ENCODE measurements at places on chromosomes 12 and 14.

DNA sequence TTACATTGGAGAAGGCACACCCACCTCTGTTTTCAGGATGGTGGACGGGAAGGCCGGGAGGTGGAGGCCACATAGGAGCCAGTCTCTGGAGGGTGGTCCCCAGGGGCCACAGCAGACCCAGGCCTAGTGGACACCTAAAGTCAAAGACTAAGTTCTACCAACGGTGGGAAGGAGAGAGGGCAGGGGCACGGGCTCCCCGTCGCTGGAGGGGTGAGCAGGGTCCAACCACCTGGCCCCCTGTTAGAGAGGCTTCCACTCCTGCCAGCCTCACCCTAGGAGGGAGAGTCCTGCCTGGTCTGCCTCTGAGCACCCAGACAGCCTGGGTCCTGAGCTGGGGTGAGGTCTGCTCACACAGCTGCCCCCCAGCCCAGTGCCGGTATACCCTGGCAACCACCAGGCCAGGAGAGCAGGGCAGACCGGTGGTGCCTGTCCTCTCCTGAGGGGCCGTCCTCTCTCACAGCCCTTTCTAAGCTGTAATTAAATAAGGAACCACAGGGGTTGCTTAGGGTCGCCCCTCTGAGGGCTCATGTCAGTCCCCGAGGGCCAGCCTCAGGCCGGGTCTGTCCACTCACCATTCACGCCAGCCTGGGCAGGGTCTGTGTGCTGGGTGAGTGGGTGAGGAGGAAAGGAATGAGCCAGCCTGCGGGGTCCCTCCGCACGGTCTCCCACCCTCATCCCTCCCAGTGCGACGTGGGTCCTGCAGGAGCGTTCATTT is 2.3 kb downstream of the INF2 start:
- no peak for DNase-seq

DNA sequence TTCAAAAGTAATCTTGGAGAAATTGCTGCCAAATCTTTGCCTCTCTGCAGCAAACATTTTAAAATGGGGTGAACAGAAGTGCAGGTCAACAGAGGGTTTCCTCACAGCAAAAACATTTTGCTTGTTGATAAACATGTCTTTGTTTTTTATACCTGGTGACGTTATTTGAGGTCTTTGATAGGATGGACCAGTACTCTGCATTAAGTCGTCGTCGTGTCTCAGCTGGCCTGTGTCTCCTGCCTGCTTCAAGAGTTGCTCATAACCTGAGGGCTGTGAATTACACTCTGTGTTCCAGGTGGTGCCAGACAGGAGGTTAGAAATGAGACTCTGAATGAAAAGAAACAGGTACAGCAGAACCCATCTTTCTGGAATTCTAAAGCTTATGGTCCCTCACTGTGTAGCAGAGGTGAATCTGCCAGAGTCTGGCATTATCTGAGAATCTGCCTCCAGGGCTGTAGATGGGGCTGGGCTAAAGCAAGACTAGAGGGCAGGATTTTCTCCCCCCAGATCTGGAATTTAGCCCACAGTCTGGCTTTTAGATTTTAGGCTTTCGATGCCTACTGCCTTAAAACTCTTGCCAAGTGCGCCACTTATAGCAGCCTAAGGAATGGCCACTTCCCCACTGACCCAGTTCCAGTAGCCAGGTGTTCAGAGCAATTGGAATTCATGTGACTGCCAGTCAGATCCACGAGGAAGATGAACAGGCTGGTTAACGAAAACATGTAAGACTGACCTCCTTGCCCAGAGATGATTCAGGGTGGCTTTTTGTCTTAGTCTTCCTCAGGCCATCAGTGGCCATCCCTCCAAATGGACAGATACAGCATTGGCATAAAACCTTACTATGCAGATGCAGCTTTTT is 161.2 kb downstream of the PRKCH start:
- no peak for DNase-seq

DNA sequence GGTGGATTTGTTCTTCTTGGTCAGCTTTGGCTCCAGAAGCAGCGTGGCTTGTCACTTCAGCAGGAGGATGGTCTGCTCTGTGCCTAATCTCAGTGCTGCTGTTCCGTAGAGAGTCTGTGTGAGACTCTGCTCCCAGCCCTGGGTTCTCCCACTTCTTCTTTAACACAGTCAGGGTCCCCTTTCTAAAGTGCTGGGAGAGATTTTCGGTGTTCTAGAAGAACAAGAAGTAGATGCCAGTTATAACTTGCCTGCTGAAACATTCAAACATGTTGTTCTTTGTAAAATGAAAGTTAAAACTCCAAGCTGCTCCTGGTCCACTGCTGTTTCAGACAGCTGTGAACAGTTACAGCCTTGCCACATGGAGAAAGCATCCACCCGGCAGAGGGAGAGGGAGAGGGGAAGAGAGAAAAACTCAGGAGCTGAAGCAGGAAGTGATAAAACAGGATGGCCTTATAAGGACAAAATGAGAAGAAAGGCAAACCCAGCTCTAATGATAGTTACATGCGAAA is 55.2 kb upstream of the CERS5 start:
- DNase-seq, result peak; percentile 91

GRCh38 chr14:72565149-72565559 is 328.7 kb downstream of the DPF3 start:
- no peak for DNase-seq

DNA sequence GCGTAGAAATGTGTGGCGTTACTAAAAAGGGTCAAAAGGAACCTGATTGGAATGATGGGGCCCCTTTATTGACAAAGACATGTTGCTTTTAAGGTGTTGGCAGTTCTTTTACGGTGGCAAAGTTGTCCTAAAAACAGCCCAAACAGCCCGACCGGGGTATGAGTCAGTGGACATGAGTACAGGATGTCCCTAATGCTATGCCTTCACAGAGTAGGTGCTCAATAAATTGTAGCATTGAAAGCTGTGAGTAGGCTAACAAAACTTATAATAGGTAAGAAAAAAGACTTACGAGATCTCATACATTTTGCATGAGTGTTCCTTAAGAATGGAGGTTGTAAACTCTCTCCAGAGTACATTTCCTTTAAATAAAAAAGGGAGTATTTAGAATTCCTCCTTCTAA is 2.6 kb downstream of the ELK3 start:
- peak; percentile 57 for DNase-seq

GRCh38 chr14:34604995-34605394 is 25.0 kb downstream of the SNX6 start:
- DNase-seq, result peak; percentile 43

GRCh38 chr14:67373347-67373746 is 13.2 kb downstream of the EIF2S1 start:
- DNase-seq, result no peak

DNA sequence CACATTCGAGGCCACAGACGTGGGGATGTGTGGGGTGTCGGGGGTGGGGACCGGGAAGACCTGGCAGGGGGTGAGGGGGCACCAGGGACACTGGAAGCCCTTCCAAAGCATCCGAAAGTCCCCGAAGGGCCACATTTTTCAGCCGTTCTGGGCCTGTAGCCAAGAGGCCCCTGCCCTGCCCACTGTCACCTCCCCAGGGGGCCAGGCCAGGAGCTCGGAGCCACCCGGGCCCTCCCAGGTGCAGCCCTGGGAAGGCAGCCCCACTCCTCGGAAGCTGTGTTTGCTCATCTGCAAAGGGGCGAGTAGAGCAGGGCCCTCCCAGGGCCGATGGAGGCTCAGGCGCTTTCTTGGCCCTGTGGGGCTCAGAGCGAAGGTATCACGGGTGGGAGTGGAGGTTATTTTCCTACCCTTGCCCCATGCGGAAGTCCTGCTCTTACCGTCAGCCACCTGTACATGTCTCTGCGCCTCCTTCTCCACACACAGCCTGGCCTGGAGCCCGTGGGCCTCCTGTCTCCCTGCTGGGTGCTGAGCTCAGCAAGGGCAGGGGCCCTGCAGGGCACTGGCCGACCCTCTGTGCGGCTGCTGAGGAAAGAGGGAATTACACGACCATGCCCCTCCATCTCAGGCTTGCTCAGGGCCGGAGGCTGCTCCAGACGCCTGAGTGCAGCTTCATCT is 27.2 kb downstream of the NOC4L start:
- DNase-seq, result no peak

- no peak for DNase-seq
These were observed 209.9 kb upstream of the GARIN2 start for GRCh38 chr14:66979101-66979974.

DNA sequence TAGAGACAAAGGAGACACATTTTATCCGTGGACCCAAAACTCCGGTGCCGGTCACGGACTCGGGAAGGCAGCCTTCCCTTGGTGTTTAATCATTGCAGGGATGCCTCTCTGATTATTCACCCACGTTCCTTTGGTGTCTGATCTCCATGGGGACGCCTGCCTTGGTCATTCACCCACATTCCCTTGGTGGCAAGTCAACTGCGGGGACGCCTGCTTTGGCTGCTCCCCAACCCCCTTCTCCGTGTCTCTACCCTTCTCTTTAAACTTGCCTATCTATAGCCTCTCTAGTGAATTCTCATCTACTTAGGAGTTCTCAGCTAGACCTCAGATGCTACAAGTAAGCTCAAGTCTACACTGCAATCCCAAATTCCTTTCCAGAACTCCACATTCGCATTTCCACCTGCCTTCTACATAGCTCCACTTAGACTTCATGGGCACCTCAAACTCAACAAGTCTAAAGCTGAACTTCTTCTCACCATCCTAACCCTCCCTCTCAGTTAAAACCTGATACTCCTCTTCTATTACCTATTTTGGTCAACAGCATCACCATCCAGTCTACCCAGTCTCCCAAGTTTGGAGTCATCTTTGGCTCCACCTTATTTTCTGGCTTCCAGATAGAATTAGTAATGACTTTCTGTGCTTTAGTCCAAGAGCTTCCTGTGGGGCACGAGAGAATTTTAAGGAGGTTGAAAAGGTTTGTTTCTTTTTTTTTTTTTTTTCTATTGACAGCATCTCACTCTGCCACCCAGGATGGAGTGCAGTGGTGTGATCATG is 14.4 kb downstream of the SPTLC2 start:
- DNase-seq, result peak; percentile 72

DNA sequence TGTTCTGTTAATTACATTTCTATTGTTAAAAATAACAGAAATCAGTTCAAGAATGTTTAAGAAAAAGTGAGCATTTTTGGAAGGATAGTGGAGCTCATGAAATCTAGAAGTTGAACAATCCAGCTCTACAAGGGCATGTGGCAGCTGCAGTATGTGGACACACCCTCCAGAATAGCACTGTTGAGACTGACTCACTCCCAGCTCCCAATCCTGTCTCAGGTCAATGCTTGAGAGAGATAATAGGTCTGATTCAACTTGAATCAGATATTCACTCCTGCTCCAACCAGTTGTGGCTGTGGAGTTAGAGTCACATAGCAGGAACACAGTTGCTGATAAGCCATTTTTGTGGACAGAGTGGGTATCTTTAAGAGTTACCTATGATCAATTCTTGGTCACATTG is 113.0 kb upstream of the NTF3 start:
- peak; percentile 41 for DNase-seq

- DNase-seq, result no peak
These were observed 144.2 kb downstream of the SLC38A6 start for GRCh38 chr14:61125041-61125866.

- no peak for DNase-seq
These were observed 1.2 kb upstream of the CEP170B start for GRCh38 chr14:104863923-104864266.

- peak; percentile 83 for DNase-seq
These were observed 9.8 kb downstream of the CTDSP2 start for GRCh38 chr12:57836442-57837375.

- no peak for DNase-seq
These were observed 63.3 kb downstream of the ERC1 start for GRCh38 chr12:1054117-1054870.

GRCh38 chr12:644818-645552 is 18.3 kb downstream of the NINJ2 start:
- peak; percentile 65 for DNase-seq

DNA sequence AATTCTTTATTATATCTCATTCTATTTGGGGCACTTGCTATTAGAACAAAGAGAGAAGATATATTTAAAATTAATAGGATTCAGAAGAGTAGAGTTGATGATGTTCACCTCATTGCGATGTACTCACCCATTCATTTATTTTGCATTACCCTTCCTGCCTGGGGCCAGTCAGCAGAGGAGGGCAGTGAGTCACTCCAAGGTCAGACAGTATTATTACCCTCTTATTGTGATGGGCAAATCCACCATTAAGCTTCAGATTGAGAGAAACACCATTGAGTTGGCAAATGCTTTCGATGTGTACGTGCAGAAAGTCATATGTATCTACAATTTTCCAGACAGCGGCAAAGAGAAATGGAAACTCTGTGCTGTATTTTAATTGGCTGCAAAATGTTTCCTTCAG is 134.2 kb downstream of the BICD1 start:
- DNase-seq, result no peak

GRCh38 chr12:98328467-98328866 is 186.9 kb upstream of the TMPO start:
- no peak for DNase-seq

DNA sequence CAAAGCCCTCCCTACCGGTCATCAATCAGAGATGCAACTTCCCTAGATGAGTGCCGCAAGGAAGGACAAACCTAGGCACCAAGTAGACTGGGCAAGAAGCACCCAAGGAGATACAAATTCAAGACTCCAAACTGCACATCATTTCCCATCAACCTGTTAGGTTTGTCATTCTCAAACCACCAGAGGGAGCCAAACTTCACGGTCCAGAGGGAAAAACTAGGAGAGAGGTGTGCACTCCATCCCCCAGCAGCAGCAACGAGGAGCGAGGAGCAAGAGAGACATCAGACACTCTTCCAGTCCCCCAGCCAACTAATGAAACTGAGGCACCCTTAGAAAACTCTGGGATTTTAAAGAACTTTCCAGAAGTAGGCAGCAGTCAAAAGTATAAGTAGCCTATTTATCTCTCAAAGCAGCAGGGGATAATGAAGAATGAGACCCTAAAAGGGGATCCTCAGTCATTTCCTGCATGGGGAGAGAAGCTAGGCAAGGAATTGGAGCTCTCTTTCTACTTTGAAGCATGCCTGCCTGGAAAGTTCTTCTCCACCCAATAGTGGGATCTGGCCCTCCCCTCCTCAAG is 37.0 kb upstream of the NT5DC3 start:
- peak; percentile 69 for DNase-seq

GRCh38 chr12:27865421-27865820 is 85.4 kb upstream of the MANSC4 start:
- peak; percentile 74 for DNase-seq

DNA sequence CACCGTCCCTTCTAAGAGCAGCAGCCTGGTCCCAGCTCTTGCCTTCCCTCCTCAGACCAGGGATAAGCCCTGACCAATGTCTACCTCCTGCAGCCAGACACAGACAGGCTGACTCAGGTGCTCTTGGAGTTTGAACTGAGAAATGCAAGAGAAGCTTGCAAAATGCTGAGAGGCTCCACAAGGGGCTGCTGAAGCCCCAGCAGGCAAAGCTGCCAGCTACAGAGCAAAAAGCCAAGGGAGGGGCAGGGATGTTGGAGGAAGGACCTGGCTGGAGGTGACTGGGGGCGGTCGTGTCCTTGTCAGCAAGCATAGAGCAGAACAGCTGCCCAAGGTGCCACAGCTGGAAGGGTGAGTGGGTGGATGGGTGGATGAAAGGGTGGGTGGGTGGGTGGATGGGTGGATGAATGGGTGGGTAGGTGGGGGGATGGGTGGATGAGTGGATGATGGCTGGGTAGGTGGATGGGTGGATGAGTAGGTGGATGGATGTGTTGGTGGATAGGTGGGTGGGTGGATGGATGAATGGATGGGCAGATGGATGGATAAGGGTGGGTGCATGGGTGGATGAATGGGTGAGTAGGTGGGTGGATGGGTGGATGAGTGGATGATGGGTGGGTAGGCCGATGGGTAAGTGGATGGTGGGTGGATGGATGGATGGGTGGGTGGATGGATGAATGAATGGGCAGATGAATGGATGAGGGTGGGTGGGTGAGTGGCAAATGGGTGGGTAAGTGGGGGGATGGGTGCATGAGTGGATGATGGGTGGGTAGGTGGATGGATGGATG is 4.0 kb upstream of the INF2 start:
- DNase-seq, result no peak
